ENCODE measurements at places on chromosomes 6 and 20.

- no peak for DNase-seq
Observed at GRCh38 chr6:106677282-106677681, 47.9 kb downstream of the QRSL1 start.

DNA sequence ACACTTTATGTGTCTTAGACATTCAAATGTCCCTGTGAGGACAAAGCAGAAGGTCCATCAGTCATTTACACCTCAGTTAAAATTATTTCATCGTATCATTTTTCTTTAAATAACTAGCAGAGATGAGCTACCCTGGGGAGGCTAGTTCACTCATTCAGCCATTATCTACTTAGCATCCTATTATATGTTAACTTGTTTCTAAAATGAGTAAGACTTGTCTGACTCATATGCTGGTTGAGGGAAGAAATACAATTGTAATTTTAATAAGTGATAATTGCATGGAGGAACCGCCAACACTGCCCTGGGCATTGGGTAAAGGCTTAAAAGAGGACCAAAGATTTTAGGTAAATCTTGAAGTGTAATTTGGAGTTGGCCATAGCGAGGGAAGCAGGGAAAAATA, 12.4 kb upstream of the PTPRK start:
- DNase-seq: peak; percentile 8

DNA sequence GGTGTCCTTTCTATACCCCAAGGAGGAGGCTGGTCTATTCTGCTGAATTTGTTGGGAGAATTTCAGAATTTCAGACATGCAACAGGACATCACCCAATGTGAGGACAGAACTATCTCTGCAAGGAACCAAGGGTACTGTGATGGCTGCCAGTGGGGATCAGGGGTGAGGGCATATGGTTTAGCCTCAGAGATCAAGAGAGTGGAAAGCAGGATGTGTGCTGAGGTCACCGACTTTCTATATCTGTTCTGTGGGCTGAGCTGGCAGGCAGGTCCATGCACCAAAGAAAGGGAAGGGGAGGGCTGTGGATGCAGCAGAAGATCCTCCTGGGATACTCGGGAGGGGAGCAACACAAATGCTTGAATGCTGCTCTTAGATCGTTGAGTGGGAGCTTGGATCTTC, 28.8 kb downstream of the MYT1 start:
- DNase-seq: no peak

DNA sequence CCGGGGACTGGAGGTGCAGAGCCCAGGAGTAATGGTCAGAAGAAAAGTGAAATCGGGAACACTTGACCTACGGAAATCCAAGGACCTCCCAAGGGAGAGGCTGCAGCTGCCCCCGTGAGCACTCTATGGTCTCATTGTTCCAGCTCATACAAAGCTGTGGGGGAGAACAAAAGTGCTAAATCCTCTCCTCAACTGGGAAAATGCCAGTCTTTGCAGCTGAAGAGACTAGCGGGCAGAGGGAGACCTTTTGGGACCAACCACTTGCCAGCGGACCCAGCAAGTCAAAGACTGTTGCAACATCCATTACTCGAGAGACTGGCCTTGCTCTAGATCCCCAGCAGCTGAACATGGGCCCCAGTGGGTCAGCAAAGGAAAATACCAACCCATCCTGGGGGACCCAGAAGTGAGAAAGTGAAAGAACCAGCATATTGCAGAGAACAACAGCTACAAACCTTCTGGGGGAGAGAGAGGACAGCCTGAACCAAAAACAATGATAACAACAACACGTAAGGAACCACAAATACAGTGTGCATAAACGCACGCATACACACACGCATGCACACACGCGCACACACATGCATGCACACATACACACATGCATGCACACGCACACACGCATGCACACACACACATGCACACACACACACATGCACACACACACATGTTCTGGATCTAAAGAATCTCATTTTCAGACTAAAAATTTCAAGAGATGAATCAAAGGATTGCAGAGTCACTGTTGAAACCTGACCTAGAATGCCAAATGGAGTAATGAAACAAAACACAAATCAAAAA, 24.7 kb upstream of the ELMO2 start:
- no peak for DNase-seq
